ENCODE measurements at places on chromosomes 3 and 15. TPM values are rescaled to one million over a fixed set of nuclear protein-coding genes. Genes with fewer than 3 reads are reported as not detected.

Gene DNAH1
- total RNA-seq = 0.02 TPM

Gene ACOX2
- 18.5 TPM for total RNA-seq

Gene SCG5
- total RNA-seq = 75.2 TPM

DNA sequence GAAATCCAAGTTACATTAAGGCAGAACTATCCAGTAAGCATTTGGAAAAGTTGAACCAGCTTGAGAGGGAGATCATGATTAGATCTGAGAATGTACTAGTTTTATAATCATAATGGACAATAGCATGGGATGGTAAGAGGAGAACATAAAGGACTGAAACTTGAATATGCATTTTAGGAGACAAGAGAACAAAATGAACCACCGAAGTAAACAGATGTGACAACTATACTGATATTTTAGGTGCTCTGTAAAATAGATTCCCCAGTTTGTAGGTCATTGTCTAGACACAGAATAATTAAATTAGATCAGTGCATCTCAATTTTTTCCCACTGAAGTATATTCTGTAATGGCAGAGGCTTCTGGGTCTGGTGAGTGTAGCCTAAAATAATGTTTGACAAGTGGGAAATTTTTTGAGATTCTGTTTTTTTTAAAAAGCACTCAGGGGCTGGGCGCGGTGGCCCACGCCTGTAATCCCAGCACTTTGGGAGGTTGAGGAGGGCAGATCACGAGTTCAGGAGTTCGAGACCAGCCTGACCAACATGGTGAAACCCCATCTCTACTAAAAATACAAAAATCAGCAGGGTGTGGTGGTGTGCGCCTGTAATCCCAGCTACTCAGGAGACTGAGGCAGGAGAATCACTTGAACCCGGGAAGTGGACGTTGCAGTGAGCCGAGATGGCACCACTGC lies 16.3 kb downstream of the ECT2 start:
- no peak for DNase-seq

DNA sequence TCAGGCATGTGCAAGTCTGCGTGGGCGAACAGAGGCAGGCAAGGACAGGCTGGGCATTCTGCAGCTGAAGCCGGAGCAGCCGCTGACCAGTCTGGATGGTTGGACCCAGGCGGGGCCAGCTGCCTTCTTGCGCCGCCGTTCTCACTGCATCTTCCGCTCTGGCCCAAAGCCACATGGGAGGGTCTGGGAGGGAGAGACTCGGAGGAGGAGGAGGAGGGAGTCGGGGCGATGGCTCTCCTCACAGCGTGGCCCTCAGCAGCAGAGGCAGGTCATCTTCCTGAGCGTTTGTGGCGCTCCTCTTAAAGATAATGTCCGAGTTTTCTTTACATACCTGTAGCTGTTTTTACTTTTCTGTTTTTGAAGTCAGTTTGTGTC lies 5.9 kb downstream of the CLK3 start:
- DNase-seq = no peak

DNA sequence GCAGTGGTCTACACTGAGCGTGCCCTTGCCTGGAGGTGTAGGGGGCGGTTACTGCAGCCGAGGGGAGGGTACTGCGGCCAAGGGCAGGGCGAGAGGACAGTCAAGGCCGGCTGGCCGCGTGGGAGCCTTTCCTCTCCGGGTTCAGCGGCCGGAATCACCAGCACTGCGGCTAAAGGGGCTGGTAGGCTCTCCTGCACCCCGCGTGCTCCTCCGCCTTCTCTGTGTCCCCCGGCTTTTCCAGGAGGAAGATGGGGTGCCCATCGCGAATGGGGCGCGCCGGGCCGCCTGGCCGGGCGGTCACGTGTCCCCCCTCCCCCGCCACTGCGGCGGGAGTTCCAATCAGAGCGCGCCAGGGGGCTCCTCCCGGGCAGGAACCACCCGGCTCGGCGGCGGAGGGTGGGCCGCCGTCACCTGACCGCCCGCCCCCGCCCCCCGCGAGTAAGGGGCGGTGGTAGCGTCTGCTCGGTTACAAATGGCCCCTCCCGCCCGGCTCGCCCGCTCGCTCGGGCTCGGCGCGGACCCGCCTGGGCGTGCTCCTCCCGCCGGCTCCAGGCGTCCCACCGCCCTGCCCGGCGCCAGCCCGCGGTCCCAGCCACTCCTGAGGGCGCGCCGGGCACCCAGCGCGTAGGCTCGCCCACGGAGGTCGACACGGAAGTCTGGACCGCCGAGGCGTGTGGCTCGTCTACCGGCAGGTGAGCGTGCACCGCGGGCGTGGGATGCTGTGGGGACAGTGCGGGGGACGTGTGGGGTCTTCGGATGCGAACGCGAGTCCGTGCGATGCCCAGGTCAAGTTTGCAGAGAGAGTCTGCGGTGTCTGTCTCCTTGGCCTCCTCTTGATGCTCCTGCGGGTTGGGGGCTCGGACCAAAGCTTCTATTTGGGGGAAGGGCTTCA lies 242.6 kb upstream of the TOPAZ1 start:
- DNase-seq = peak; percentile 71

DNA sequence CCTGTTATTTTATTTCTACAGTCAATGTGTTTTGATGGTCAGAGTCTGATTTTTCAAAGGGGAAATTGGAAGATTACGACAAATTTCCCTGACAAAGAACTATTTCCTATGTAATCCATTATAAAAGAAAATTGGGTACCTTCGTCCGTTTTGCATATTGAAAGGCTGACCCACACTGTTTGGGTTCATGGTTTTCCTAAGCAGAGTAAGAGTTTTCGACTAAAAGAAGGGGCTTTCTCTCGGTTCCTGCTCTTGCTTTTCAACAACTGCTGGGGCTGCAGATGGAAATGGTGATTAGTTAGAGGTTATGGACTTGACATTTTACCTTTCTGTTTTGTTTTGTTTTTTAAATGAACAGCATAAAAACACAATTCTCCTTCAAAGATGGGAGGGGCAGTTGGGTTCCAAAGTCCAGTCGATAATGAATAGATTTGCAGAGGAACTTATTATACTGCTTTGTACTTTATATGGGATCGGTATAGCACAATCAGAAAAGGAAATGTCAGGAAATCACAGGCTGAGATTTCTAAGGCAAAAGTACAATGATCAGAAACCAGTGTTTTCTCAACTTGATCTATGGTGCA lies 978 bp downstream of the KCNMB2 start:
- no peak for DNase-seq

DNA sequence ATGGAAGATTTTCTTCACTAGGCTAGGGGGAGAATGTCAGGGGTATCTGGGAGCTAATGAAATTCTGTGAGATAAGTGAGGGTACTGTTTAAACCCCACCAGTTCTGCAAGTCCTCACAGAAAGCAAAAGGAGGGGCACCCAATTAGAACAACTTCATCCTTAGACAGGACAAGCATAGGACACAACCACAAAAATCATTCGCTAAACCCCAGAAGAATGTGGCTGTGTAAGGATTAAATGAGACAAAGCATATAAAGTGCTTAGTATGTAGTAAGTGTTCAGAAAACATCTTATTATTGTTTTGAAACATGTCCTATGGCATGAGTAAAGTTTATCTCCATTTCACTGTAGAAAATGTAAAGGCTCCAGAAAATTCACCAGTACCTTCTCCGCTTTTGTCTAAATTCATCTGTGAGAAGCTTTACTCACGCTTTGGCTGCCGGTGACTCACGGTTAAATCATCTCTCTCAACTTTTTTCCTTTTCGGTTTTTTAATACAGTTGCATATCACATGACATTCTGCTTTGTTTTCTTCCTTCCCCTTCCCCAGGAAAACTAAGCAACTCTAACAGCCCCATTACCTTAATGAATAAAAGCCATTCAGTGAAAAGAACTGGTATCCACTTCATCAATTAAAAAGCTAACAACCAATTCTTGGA lies 1.7 kb downstream of the CLRN1 start:
- peak; percentile 75 for DNase-seq

- no peak for DNase-seq
Observed at GRCh38 chr15:64586259-64586870, 126.0 kb downstream of the ZNF609 start.

DNA sequence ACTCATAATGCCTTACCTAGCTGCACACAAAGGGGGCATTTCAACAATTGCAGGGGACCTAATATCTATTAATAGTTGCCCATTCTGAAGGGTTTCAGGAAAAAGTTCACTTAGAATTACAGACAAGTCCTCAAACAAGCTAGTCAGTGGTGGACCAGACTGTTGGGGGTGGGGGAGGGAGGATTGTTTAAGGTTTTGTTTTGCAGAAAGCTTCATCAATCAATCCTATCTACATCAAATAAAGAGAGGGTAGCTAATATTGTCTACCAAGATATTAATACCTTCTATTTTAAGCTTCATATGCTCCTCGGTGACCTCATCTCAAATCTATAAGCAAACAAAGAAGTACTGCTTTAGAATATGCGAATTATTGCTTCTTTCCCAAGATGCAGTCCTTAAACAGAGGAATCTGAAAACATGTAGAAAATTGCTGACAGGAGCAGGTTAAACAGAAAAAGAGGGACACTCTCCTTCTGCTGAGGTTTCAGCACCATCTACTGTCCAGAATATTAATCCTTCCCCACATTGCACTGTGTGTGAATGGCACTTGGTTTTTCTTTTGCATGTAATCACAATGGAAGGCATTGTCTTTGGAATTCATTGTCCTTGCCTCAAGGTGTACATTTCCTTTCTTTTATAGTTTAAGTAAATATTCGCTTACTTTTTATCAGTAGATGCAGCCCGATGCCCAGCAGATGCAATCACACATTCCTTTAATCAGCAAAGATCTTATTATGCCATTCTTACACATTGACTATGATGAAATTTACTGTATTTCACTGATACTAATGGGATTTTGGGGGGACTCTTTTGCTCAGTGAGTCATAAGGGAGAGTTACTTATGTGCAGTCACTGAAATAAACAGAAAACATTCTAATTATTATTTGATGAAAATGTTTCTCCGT lies 94.7 kb downstream of the IL5RA start:
- DNase-seq = no peak

Measured in M059J (cell line).